Stimulated activated CD4-positive, alpha-beta T cell treated with anti-CD3 and anti-CD28 coated beads, Interleukin-4, amount 100 ng/mL, for 1 hour (primary cell): ENCODE measurements at places on chromosomes 1 and 21.

DNA sequence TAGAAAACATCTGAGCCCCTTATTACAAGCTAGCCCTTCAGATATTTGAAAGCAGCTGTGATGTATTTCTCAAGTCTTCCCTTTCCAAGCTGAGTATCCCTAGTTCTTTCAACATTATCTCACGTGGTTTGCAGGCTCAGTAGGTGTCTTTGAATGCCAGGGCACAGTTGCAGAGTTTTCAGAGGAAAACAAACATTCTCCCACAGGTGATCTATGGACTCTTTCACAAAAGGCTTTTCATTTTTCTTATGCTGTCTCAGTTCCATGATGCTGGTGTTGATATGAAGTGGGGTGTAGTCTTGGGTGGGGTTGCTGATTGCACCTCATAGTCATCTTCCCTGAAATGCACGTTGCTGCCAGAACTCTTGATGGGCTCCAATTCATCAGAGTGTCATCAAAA lies 17.3 kb downstream of the CACNA1E start:
- no peak for DNase-seq

GRCh38 chr21:45163413-45164123 lies 89.2 kb downstream of the ADARB1 start:
- no peak for DNase-seq

GRCh38 chr1:189151361-189151760 lies 1326.3 kb downstream of the BRINP3 start:
- DNase-seq, result no peak

DNA sequence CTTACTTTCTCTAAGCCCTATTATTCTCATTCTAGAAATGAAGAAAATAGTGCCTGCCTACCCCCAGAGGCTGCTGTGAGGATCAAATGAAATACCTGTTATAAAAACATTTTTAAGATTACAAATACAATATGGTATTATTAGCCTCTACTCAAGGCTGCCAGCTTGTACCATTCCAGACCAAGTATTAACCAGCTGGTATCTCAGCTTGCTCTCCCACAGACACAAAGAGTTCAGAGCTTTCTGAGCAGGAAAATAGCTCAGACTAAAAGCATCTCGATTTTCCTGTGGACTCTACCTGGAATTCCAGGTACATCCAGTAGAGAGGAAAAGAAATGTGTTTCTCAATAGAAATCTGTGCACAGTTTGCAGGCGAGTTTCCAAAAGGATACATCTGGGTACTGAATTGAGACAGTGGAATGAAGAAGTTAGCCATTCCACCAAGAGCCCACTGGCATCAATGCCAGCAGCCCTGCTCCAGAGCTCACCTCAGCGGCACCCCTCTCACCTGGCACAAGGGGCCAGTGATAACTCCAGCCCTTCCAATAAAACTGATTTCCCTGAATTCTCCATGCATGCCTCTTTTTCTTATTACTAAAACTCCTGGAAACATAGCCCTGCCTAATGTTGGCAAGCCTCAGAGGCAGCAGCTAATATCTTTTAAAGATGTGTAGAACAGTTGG lies 31.0 kb downstream of the TGFBR3 start:
- DNase-seq, result no peak

- DNase-seq, result no peak
Measured at GRCh38 chr1:151837884-151838221, 1.8 kb downstream of the C2CD4D start.

GRCh38 chr21:32977216-32977615 lies 48.5 kb upstream of the OLIG2 start:
- no peak for DNase-seq

DNA sequence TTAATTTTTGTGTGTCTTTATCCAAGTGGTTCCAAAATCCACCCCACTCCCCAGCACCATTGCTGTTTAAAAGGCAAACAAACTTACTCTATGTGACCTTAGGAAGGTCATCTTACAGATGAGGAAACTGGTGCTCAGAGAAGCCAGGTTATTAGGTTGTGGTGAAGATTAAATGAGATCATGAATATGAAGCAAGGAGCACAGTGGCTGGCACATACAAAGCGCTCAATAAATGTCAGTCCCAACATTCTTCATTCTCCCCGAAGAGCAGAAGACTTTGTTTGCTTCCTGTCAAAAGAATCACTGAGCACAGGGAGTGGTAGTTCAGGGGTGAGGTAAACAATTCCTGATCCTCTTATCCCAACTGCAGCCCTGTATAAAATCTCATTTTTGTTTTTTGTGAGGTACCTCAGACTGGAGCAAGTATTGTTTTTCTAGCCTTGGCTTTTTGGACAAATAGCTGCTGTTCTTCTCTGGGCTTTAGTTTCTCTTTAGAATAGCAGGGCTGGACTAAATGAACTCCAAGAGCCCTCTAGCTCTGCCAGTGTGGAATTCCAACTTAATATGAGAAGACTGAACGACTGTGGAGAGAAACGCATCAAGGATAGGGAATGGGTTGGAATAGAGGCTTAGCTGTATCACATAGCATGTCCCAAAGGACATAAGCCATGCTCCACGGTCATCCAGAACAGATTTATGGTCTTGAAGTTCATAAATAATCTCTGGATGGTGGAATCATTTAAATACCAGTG lies 455.3 kb upstream of the USP24 start:
- DNase-seq, result no peak

GRCh38 chr1:164608651-164609057 lies 49.7 kb downstream of the PBX1 start:
- DNase-seq, result no peak

DNA sequence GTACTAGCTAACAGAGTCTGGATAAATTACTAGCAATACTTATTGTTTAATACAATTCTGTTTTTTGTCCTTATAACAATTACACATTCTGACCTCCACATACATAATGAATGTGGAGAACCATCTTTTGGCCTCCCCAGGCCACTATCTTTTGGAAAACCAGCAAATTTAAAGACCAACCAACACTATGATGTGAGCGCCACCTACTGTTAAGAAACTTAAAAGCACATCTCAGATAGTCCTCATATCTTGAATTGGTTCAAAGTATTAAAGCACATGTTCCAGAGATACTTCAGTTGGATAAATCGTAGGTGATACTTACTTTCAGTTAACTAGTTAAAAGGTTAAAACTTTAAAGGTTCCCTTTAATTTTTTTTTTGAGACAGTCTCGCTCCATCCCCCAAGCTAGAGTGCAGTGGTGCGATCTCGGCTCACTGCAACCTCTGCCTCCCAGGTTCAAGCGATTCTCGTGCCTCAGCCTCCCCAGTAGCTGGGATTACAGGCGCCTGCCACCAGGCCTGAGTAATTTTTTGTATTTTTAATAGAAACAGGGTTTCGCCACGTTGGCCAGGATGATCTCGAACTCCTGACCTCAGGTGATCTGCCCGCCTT lies 29.3 kb upstream of the USP1 start:
- DNase-seq, result no peak

GRCh38 chr1:186212568-186213224 lies 162.4 kb downstream of the TPR start:
- no peak for DNase-seq

GRCh38 chr1:39189592-39190041 lies 14.9 kb upstream of the MACF1 start:
- no peak for DNase-seq

DNA sequence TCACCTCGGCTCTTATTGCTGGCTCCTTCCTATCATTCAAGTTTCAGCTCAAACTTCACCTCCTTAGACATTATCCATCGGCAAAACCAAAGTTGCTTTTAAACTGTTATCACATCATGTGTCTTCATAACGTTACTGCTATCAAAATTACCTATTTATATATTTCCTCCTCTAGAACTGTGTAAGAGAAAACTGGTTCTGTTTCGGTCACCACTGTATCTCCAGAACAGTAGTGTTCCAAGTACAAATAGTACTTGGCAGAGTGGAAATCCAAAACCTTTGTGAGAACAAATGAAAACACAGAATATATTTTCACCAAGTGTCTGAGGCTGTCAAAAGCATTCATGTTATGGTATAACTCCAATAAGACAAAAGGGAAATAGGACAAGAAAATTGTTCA lies 9.1 kb downstream of the ZRANB2 start:
- DNase-seq, result no peak

DNA sequence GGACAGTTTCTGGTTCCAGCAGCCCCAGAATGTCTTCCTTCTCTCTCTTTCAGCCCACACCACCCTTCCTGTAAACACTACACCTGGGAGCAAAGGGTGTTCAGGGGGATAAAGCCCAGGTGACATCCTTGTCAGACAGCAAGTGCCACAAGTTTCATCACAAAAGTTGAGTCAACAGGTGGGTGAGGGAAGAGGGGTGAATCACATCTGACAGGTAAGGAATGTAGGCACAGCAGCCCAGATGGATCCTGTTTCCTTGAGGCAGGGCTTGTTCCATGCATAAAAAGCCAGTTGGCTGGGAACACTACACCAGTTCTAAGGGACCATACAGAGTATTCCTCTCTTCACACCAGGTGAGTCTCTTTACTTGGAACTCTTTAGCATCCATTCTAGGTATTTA lies at the start of gene SPRR1B:
TSS of gene SPRR1B (plus strand) at position 309 of the 400 bp plus-strand sequence. CDS start 1,143 bp downstream, outside the sequence.
- no peak for DNase-seq
